ENCODE measurements at places on chromosomes 1 and 21.

DNA sequence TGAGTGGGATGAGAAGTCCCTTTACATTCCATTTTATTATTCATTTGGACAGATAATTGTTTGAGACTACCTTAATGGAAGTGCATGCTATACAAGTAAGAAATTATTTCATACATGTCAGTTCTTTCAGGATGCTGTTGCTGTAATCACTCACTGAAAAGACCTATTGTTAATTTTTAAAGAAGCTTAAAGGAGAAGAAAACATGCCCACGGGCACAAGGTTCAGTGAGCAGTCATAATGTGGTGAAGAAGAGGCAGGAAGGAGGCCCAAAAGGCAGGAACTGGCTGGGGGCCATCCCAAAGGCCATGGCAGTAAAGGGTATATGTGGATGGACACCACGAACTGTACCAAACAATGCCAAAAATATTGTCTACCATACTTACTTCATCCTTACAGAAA lies 206.0 kb downstream of the LYPLAL1 start:
- no peak for DNase-seq

DNA sequence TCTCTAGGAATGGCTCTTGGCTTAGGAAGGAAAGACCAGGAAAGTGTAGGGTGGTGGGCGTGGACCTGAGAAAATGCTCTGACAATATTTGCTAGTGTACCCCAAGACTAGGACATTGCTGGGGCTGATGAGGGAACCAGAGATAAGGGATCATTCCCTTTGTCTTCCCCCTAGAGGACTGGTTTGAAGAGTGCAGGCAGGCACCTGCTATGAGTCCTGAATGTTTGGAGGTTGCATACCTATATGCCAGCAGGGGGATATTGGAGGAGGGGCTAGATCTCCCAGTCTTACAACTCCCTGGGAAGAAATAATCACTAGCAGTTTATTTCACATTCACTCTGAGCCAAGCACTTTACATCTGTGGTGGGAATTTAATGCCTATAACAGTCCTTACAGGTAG lies 6.0 kb upstream of the BCL10 start:
- DNase-seq, result no peak

DNA sequence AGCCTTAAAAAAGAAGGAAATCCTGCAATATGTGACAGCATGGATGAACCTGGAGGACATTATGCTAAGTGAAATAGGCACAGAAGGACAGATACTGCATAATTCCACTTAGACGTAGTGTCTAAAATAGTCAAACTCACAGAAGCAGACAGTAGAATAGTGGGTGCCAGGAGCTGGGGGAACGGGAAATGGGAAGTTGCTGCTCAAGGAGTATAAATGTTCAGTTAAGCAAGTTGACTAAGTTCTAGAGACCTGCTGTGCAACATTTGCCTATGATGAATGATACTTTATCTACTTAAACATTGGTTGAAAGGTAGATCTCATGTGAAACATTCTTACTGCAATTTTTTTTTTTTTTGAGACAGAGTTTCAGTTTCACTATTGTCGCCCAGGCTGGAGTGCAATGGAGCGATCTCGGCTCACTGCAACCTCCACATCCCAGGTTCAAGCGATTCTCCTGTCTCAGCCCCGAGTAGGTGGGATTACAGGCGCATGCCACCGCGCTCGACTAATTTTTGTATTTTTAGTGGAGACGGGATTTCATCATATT lies 197.8 kb downstream of the HIVEP3 start:
- DNase-seq, result no peak

GRCh38 chr1:108815566-108815965 lies 41.3 kb downstream of the AKNAD1 start:
- DNase-seq, result no peak

- DNase-seq, result no peak
Measured at GRCh38 chr1:59229138-59229537, 67.8 kb upstream of the FGGY start.
